CD4-positive, alpha-beta T cell treated with Interleukin-12 subunit alpha and Interleukin-12 subunit beta, for 1 hour (primary cell): ENCODE measurements at places on chromosomes 12 and 14.
A peak's percentile ranks its signal among the peaks of the same experiment; 100 is the strongest.

- no peak for DNase-seq
These were observed 540.7 kb downstream of the BCL11B start for GRCh38 chr14:98731286-98731685.

DNA sequence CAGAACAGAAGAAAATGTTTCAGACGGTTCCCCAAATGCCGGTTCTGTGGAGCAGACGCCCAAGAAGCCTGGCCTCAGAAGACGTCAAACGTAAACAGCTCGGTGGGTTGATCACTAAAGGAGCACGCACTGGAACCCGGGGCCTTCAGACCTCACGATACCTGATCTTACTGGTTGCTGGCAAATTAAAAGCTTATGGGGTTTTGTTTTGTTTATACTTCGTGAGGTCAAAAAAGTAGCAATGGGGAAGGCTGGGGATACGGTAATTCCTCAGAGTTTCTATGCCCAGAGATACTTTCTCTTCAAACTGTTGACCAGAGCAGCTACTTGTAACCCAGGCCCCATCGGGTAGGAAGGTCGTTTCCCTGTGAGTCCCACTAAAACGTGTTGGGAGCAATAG lies 1.7 kb downstream of the CDKN1B start:
- peak; percentile 48 for DNase-seq

DNA sequence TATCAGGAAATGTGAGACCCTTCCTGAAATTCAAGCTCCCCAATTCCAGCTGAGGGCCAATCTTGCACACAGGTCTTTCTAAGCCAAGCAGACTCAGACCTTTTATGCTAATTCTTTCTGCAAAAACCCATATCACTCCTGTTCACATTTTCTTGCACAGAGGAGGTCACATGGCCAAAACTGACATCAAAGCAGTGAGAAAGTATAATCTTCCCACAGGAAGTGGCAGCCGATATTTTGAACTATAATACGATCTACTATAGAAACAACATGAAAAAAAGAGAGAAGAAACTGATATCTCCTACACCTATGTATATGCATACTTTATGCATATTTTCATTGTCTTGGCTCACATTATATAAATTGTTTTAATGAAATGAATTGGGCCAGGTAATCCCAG lies 132.9 kb upstream of the SSTR1 start:
- DNase-seq = peak; percentile 73

- no peak for DNase-seq
These were observed 127.3 kb upstream of the CCND2 start for GRCh38 chr12:4145990-4146859.

GRCh38 chr12:80154261-80154660 lies 54.9 kb downstream of the OTOGL start:
- DNase-seq = no peak

GRCh38 chr12:11762723-11763326 lies 113.4 kb downstream of the ETV6 start:
- no peak for DNase-seq

DNA sequence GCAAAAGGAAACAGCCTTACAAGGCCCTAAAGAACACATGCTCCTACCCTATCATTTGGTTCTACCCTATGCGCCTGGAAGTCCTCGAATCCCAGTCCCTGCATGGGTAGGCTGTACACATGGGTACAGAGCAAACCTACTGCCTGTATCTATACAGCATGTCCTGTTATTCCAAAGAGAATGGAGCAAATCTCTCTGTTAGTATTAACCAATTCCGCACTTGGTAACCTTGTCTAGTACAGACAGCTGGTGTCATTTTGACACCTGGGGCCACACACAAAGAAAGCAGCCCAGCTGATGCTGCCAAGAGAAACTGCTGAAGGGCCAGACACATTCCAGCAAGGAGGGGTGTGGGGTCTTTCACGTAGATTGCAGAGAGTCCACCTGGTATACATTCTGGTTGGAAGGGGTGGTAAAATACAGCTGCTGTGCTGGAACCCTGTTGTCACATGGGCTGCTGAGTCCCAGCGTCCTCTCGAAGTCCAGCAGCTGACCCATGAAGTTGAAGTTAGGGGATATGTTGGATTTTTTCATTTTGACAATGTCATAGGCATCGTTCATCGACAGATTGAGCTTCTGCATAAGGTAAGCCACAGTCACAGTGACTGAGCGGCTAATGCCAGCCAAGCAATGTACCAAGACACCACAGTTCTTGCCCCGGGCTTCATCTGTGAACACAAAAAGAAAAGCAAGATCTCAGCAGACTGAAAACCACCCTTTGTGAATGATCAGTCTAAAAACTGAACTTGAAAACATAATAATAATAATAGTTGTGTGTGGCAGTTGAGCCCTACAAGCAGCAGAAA lies 3.2 kb downstream of the DUSP6 start:
- no peak for DNase-seq

GRCh38 chr12:38515912-38516311 lies 199.3 kb downstream of the ALG10B start:
- DNase-seq = no peak
